ENCODE measurements at places on chromosomes 5 and 9.

- no peak for DNase-seq
These were observed 140.5 kb downstream of the SNX18 start for GRCh38 chr5:54658010-54658409.

- no peak for DNase-seq
These were observed 282.9 kb downstream of the ARHGEF28 start for GRCh38 chr5:73908846-73909245.

DNA sequence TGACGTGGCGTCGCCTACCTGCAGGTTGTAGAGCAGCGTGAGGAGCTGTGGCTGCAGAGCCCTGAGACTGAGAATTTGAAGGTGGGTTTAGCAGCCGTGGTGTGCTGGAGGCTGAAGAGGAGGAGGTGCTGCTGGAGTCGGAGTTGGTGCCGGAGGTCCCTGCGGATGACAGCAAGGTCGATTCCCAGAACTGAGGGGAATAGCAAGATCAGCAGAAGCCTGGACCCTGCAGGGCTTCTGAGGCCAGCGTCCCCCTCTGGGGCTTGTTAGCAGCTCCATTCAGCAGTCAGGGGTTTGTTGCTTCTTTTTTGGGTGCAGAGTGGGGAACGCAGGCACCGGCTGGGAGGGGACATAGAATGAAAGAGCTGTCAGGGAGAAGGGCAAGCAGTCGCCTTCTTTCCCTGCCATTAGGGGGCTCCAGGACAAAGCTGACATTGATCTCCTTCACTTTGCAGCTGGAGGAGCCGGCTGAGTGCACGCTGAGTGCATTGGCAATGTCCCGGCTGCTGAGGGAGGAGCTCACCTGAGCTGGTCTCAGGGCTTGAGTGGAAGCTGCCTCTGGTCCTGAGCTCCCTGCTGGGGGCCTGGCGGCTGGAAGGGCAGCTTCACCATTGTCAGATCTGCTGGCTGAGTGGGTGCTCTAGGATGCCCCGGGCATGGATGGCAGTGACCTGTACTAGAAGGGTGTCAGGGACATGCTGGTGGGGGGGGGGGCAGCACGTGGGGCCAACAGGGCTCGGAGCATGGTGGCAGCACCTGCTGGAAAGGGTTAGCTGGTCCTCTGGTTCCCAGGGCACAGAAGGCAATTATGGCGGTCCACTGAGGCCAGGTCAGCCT, 20.8 kb downstream of the OBP2B start:
- no peak for DNase-seq

DNA sequence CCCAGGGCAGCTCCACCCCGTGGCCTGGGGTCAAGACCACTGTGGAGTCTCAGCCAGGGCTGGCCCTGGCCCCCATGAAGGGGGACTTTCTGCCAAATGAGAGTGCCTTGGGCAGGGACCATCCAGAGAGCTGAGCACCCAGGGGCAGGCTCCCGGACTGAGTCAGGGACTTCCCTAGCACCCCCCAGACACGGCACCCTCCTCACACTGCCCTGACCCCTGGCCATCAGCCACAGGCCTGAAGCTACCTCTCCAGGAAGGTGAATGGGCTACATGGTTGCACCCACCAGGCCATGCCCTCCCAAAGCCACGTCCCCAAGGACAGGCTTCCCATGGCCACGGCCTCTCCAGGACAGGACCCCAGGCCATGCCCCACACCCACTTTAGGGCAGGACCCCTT, 9.5 kb downstream of the CCDC187 start:
- DNase-seq = no peak

GRCh38 chr9:107137495-107138202, 145.4 kb upstream of the RAD23B start:
- DNase-seq = no peak
